GF-D8 (cell line): ENCODE measurements at places on chromosomes 16 and 17.

GRCh38 chr16:473046-474043, 47.9 kb downstream of the RAB11FIP3 start:
- DNase-seq = no peak

DNA sequence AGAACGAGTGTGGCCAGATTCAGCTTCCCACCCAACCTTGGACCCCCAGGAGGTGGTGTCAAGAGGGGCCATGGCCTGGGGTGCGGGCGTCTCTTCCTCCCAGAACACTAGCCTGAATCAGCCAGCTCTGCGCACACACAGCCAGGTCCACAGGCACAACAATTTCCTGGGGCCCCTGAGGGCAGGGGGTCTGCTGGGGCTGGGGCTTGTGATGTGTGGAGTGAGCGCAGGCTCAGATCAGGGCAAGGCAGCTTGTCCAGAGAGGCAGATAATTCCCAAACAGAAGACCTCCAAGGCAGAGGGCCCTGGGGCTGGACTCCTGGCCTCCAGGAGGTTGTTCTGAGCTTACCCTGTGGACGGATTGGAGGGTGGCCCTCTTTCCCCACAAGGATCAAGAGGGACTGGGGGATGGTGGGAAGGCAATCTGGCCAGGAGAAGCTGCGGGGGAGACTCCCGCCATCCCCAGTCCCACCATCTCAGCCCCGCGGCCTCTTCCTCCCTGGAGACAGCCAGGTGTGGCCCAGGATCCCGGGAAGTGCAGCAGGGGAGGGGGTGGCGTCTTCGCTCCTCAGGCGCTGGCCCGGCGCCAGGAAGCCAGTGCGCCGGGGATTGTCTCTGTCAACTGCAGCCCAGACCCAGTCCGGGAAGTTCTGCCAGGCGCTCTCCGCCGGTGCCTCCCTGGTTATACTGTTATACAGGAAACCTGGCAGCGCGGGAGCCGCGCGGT, 52.0 kb upstream of the AMZ2 start:
- no peak for DNase-seq

- no peak for DNase-seq
Observed at GRCh38 chr16:61936522-61936921, 99.7 kb downstream of the CDH8 start.

- DNase-seq = no peak
Observed at GRCh38 chr17:78306913-78307312, 53.0 kb downstream of the SOCS3 start.

DNA sequence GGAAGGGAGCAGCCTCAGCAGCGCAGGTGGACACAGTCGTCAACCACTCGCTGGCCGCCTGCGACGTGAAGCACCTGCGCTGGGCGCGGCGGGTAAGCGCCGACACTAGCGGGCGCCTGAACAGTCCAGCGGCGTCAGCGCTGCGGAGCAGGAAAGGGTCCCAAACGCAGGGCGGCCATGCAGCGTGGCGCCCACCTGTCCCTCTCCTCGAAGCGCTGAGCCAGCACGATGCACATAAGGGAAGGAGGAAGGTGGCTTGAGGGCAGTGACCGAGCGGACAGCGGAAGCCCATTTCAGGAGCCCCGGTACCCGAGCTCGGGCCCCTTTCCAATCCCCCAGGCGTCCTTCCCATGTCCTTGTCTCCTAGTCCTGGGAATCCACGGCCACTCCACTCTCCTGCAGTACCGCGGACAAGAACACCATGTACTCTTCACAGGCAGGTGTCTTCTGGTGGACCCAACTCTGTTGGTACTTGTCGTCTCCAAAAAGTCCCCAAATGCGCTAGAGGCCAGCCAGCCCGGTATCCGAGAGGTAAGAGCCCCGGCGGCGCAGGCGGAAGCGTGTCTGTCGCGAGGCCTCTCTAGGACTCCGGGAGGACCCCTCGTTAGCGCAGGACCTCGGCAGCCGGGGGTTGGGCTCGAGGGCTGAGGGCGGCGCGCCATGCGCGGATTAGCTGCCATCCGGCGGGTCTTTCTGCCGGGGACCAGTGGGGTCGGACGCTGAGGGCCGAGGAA, 14.4 kb downstream of the ZNF232 start:
- DNase-seq = no peak

DNA sequence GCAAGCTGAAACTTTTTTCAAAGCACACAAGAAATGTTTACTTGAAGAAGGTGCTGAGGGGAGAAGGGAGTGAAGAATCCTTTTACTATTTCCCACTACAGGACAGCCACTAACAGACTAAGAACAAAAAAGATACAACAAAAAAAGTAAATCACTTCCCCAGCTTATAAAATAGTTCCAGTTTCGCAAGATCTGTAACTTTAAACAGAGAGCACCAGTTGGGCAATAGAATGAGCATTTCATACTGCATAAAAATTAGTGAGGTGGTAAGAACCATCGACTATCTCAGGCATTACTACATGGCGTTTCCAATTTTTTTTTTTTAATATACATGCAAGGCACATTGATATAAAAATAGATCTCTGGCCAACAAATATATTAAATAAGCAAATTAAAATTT, 11.1 kb downstream of the CRYBA1 start:
- no peak for DNase-seq

- peak; percentile 29 for DNase-seq
Observed at GRCh38 chr17:8001976-8002720, at the start of gene GUCY2D. TSS of gene GUCY2D (plus strand) at chr17:8002615. CDS start at chr17:8003048, 433 bp downstream.

GRCh38 chr16:2928796-2929195, 17.1 kb downstream of the FLYWCH1 start:
- DNase-seq = no peak

GRCh38 chr17:27495460-27495859, 39.2 kb downstream of the KSR1 start:
- DNase-seq = no peak

- DNase-seq = no peak
Observed at GRCh38 chr17:65131946-65132345, 5.2 kb upstream of the RGS9 start.

DNA sequence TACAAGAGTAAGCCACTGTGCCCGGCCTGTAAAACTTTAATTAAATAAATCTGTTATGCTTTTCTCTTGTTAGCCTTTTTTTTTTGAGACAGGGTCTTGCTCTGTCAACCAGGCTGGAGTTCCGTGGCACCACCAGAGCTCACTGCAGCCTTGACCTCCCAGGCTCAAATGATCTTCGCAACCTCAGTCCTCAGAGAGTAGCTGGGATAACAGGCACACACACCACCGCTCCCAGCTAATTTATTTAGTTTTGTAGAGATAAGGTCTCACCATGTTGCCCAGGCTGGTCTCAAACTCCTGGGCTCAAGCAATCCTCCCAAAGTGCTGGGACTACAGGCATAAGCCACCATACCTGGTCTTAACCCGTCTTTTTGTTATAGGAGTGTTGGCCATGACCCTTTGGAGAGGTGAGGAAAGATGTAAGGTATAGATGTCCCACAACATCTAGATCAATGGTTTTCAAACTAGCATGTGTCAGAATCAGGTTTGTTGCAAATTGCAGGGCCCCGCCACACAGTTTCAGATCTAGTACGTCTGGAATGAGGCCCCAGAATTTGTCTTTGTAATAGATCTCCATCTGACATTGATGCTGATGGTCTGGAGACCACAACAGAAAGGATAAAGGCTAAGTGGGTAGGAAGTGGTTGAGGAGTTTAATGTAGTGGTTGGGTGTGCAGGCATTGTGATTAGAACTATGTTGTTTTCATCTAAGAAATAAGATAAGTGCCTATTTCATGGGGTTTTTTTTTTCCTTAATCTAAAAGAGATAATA, 4.3 kb upstream of the GGA2 start:
- peak; percentile 17 for DNase-seq

DNA sequence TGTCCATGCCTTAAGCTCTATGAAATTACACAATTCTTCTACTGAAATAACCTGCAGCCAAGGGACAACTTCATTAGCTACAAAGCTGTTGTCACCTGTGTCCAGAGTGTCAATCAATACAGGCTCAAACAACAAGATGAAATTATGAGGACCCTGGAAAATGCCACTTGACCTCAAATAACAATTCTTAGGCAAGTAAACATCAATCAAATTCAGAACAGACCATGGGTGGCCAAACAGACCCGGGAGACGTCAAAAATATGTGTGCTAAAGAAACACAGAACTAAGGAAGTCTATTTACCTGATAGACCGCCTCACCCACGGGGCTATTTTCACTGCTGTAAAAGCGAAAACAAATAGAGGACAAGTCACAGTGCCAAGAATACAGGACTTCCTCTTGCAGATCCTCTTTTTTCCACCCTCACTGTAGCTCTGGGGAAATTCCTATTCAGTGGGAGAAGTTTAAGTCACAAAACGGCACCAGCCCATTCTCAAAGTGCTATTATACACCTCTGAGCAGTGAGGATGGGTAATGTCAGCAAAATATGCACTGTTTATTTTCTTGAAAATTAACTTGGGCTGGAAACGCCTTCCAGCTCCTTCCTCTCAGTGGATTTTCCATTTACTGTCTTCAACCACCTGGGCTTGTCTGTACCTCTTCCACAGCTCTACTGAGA, 2.7 kb downstream of the LITAF start:
- DNase-seq = peak; percentile 28

DNA sequence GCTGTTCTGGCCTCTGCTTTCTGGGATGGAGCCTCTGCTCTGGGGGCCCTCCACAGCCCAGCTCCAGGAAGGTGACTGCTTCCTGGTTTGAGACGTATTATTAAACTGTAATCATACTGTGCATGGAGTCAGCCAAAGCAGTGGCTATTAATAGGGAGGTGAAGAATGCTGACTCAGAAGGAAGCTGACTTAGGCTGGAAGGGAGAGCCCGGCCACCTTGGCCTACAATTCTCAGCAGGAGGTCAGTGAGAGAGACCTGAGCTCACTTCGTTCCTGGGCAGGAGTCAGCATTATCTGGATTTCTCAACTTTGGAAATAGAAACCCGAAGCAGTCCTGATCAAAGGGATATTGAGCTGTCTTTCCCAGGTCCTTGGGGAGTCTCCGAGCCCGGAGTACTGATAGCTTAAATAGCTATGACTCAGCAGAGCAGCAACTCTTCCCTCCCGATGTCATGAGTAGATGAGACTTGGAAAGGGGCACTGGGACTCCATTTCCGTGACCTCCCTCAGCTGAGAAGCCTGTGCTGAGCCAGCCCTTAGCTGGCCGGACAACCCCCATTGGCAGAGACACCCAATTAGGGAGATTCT, 91.8 kb downstream of the YPEL2 start:
- DNase-seq = no peak

GRCh38 chr16:86018487-86018886, 119.5 kb downstream of the IRF8 start:
- peak; percentile 28 for DNase-seq

DNA sequence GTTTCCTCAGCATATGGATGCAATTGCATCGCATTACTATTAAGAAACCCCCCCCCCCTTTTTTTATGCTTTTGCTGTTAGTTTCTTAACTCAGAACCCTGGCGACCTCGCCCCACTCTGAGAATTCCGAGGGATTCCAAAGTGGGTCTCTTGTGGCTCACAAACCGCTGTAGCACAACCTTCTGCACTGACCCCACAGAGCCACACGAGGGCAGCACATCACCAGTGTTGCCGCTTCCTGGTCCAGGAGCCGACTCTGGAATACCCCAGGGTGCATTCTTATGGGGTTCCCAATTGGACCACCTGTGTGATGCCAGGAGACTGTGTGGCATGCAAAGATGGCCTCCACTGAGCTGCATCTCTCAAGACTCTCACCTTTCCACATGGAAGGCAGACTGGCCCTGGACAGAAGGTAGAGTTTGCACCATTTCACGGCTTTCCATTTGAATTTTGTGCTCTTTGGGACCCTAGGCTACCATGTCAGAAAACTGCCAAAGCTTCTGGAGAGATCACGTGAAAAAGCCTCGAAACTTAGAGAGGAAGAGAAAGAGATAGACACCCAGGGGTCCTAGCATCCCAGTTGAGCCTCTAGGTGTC, 432.7 kb upstream of the ASIC2 start:
- no peak for DNase-seq

DNA sequence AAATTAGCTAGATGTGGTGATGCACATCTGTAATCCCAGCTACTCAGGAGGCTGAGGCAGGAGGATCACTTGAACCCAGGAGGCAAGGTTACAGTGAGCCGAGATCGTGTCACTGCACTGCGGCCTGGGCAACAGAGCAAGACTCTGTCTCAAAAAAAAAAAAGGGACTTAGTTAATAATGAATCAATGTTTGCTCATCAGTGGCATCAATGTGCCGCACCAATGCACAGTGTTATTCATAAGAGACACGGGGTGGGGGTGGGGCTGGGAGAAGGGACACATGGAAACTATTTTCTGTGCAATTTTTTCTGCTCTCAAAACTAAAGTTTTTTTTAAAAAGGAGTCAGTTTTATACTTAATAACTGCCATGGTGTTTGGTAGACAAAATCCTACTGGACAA, 6.8 kb upstream of the ATP2C2 start:
- no peak for DNase-seq

DNA sequence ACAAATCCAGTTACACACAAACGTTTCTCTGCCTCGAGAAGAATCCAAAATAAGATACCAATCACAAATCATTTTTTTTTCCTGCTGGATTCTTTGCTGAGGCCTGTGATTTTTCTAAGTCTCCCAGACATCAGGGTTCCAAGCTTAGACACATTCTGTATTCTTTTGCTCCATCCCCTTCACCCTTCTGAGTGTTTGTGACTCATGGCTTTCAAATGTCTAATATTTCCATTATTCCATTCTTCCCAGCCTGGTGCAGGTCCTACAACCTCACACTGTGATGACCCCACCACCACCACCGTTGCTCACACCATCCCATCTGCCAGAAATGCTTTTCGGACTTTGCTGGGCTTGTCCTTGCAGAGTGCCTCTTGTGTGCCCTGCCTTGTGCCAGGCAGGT, 480.1 kb downstream of the SOX9 start:
- no peak for DNase-seq

GRCh38 chr16:28053461-28053860, 10.1 kb downstream of the GSG1L start:
- DNase-seq = no peak

- DNase-seq = no peak
Observed at GRCh38 chr17:29042026-29042678, 789 bp upstream of the PIPOX start.

GRCh38 chr17:49616086-49616485, 40.4 kb downstream of the NXPH3 start:
- no peak for DNase-seq

DNA sequence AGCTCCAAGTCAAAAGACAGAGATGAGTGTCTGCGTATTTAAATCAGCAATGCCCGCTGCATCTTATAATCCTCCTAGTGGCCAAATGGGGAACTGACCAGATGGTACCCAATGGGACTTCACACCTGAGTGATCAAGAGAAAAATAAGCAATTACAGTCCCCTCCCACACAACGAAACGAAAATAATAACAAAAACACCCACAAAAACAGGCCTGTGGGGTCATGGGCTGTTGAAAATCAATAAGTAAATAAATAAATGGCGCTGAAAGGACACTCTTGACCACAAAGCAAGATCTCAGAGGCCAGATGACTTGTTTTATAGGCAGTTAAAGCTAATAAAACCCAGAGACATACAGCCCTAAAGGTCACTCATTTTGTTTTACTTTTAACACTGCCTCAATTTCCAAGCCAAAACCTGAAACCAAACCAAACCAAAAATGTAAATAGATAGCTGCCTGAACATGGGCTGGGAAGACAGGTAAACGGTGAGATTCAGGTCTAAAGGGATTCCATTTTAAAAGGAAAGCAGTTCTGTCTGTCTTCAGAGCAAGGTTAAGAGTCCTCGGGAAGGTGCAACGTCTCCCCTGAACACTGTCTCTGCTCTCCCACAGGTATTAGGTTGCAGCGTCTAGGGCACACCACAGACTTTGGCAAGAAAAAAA, 1.3 kb downstream of the ZNF821 start:
- no peak for DNase-seq
